ENCODE measurements at places on chromosomes 2 and 18.

DNA sequence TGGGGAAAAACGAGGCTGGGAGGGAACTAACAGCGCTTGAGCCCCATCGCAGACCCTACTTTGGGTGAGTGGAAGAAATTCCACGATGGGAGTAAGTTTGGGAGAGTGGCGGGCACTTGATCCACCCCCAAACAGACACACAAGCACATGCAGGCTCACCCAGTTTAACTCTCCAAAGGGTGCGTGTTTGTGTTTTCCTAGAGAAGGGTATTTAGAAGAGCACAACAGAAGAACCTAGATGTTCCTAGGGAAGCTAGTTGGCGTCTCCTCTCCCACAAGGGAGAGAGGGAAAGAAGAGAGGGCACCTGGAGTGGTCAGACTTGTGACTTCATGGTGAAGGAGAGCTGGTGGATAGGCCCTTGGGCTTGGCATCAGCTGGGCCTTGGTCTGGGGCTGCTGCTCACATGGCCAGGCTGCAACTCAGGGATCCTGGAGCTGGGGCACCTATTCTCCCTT lies 3.2 kb downstream of the GATA6 start:
- no peak for DNase-seq

- no peak for DNase-seq
Observed at GRCh38 chr18:3083766-3084165, 70.8 kb upstream of the LPIN2 start.

GRCh38 chr2:143163499-143163898 lies 34.3 kb downstream of the ARHGAP15 start:
- DNase-seq = no peak

DNA sequence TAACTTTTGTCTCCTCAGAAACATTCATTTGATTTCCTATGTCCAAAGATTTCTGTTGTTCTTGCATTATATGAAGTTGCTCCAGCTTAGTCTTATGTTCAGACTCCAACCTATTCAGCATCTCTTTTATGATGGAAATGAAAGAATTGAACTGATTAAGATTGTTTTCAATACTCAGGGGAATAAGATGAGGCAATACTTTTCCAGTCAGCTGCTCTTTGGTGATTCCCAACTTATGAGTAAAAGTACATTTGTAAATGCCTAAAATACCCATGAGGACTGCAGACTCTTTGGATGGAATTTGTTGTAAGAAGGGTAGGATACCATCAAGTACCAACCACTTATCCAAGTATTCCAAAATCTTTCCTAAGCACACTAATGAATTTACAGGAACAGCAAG lies 39.8 kb downstream of the TRAK2 start:
- no peak for DNase-seq

DNA sequence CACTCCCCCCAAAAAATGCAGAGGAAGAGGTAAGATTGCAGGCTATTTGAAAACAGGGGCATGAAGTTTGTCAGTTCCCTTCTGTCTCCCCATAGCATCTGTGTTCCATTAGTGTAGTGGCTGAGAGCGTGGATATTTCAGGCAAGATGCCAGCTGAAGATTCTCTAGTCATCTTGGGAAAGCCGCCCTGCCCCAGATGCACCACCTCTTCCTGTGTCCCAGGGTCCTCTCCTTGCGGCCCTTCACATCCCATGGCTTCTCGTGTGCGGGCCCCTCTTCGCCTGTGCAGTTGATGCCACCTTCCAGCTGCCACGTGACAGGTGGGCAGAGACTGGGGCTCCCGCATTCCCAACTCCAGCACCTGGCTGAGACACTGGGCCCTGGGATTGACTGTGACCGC lies 16.1 kb downstream of the TMEM127 start:
- no peak for DNase-seq

- no peak for DNase-seq
Observed at GRCh38 chr2:55231546-55232083, 478 bp downstream of the CLHC1 start.

DNA sequence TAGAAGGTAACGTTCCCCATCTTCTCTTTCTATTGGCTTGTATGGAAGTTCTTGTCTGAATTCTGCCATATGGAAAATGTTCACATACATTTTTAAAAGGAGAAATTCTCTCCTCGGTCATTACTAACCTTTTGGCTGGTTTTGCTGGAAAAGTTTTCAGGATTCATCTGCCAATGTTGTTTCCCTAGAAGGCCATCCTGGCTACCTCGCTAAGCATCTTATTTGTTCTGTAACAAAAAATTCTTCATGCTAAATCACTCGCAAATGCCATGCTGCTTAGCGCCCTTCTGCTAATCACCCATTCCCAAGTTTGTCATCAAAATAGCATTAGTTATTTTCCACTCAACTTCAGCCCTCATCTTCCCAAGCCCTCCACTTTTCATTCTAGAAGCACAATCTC lies 262.0 kb downstream of the SLC8A1 start:
- DNase-seq = no peak

- no peak for DNase-seq
Observed at GRCh38 chr2:225274751-225275150, 124.8 kb upstream of the NYAP2 start.

GRCh38 chr18:28422577-28422976 lies 245.6 kb upstream of the CDH2 start:
- no peak for DNase-seq

DNA sequence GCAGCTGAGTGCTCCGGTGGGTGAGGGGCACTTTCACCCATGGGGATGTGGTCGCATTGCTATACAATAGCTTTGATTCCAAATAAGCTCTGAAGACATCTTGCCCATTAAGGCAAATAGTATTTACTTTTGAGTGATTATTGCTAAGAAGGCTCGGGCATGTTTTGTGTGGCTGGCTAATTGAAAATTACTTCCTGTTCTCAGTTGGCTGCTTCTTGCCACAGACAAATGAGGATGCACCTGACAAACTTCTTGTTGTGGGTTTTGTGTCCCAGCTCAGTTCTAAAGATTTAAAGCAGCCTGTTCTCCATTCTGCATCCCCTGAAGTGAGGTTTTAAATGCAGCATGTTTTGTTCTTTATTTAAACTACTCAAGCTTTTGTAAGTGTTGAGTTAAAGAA lies 88.3 kb downstream of the KCNS3 start:
- DNase-seq = no peak

Data from activated T-cell treated with anti-CD3 and anti-CD28 coated beads, Interleukin-2, amount 50 U/mL, for 4 hours (primary cell).